ENCODE measurements at places on chromosomes 1 and 21. TPM values are rescaled to one million over a fixed set of nuclear protein-coding genes. Genes with fewer than 3 reads are reported as not detected.

GRCh38 chr1:201113451-201114244 lies 1.4 kb upstream of the CACNA1S start:
- DNase-seq, result no peak

USH2A gene
- polyA plus RNA-seq, result 0.32 TPM

- DNase-seq, result no peak
Observed at GRCh38 chr1:114690148-114690547, 5.2 kb downstream of the AMPD1 start.

DNA sequence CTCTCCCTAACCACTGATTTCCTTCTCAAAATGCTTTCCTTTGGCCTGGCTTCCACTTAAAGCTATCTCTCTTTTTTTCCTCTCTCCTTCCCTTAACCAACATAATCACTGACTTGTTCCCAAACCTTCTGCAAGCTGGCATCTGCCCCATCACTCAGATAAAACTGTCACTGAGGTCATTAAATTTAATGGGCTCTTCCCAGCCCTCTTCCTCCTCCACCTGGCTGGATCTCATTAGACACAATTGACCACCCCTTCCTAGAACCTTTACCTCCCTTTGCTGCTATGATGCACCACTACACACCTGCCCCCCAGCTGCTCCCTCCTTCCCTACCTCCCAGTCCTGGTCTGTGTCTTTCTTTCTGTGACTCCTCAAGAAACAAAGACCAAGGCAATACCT lies 44.0 kb upstream of the GJB5 start:
- no peak for DNase-seq

GRIK3 gene
- polyA plus RNA-seq, result 3.8 TPM

GRCh38 chr21:45029948-45030681 lies 44.3 kb upstream of the ADARB1 start:
- DNase-seq, result no peak

DNA sequence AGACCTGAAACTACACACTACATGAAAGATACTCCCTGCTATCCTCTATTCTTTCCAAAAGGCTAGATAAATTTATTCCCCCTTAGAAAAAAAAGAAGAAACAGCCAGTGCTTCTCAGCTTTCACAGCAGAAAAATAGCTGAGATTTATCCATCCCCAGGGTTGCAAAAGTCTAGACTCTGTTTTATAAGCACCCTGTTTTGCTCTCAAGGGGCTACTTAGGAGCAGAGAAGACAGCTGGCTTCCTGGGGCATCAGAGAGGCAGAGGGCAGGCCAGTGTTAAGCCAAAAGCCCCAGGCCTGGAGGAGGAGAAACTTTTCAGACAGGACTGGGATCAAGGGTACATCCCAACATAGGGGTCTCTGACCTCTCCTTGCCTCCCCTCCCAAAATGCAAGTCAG lies 3.9 kb downstream of the LAMB3 start:
- DNase-seq, result no peak

GRCh38 chr1:208880433-208881100 lies 636.4 kb upstream of the PLXNA2 start:
- DNase-seq, result no peak

GRCh38 chr1:111867868-111868440 lies 112.3 kb downstream of the DDX20 start:
- no peak for DNase-seq
